NT2/D1 (cell line): ENCODE measurements at places on chromosomes 1 and 21.

GRCh38 chr1:238409191-238409850, 518.6 kb upstream of the ZP4 start:
- DNase-seq, result no peak

- DNase-seq, result no peak
These were observed 866 bp upstream of the WNT2B start for GRCh38 chr1:112507921-112508277.

DNA sequence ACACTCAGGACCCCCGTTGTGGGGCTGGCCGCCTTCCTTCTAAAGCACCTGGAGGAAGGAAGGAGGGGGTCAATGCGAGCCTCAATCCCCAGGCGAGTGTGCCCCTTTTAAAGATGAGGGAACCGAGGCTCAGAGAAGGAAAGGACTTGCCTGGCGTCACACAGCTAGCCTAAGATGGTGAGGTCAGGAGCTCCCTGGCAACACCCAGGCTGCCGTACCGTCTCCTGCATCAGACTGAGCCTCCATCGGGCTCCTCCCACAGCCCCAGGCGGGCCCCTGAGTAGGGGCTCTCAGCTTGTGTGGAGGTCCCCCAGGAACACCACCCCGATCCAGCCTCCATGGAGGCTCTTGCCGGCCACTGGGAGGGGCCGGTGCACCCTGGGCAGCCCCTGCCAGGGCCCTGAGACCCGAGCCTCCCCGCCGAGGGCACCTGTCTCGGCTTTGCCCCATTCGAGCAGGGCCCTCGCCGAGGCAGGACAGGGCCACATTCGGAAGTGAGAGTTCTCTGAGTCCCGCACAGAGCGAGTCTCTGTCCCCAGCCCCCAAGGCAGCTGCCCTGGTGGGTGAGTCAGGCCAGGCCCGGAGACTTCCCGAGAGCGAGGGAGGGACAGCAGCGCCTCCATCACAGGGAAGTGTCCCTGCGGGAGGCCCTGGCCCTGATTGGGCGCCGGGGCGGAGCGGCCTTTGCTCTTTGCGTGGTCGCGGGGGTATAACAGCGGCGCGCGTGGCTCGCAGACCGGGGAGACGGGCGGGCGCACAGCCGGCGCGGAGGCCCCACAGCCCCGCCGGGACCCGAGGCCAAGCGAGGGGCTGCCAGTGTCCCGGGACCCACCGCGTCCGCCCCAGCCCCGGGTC, at the start of gene AIRE:
TSS of gene AIRE (plus strand) at position 739 of the 855 bp plus-strand sequence. CDS start 131 bp downstream, outside the sequence.
- no peak for DNase-seq

DNA sequence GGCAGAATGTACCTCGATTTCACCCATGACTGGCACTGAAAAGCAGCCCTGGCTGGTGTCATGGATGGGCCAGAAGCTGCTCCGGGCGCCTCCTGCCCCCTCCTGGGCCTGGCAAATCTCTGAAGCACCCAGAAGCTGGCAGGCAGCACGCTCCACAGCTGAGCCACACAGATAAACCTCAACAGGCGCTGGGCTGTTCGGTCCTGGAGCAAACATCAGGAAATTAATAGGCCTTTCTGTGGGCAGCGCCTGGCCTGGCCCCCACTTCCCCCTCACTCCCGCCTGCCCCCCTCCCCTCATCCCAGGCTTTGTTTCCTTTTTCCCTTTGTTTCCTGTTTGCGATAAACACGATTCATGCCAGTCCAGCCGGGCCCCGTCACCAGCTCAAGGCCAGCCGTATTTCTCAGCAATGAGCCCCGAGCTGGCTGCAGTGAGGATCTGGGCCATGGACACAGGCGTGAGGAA, 20.1 kb upstream of the DISP3 start:
- DNase-seq, result no peak

GRCh38 chr1:216670118-216670883, 52.9 kb downstream of the ESRRG start:
- no peak for DNase-seq

DNA sequence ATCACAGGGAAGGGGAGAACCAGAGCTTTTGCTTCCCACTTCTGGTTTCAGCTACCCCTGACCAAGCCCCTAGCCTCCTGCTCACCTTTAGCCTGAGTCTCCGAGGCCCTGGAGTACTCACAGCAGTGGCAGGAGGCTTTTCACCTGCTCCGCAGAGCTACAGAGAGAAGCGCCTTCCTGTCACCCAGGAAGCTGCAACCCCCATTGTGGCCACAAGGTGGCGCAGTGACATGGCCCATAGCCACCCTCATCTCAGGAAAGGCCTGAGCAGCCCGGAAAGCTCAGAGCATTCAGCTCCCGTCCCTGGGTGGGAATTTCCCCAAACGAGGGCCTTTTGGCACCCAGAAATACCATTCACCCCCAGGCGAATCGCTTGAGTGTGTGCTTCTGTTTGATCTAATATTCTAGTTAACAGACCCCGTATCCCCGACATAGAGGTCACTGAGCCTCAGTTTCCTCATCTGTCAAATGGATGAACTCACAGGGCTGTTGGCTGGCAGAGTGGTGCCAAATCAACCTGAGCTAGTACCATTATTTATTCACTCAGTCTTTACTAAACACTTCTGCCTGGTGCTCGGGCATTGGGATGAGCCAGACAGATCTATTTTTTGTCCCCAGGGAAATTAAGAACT, 25.3 kb downstream of the A3GALT2 start:
- peak; percentile 87 for DNase-seq

DNA sequence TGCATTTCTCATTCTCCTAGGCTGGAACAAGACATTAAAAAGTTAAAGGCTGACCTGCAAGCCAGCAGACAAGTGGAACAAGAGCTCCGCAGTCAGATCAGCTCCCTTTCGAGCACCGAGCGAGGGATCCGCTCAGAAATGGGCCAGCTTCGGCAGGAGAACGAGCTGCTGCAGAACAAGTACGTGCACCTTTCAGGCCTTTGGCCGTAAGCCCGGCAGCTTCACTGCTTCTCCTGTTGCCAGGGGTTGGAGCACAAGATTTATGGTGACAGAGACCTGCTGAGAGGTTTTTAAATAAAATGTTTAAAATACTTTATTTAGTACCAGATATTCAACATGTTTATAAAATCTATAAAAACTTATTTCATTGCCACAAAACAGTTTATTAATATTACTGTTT, 53.4 kb downstream of the MACO1 start:
- DNase-seq, result no peak

DNA sequence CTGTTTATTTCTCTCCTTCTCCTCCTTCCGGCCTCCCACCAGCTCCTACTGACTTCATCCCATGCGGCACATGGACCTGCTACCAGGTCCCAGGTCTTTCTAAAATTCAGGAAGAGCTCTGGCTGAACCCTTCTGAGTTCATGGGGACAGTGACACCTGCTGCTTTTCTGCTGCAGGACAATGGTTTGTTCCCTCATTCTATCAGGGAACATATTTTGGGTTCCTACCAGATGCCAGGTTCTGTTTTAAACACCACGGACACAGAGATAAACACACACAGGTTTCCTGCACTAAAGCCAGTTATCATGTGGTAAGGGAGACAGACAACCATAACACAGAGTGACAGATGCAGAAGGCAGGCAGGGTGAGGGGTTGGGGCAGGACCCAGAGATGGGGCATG, 114.0 kb upstream of the RAB4A start:
- DNase-seq, result no peak

- no peak for DNase-seq
These were observed 3.9 kb downstream of the LAMB3 start for GRCh38 chr1:209648346-209648745.

GRCh38 chr1:47875831-47876586, 121.2 kb downstream of the TRABD2B start:
- no peak for DNase-seq

- DNase-seq, result no peak
These were observed 5.2 kb downstream of the NPL start for GRCh38 chr1:182794676-182795201.
